ENCODE measurements at places on chromosomes 2 and 18.

- no peak for DNase-seq
Measured at GRCh38 chr2:127100251-127101047, 6.5 kb downstream of the BIN1 start.

DNA sequence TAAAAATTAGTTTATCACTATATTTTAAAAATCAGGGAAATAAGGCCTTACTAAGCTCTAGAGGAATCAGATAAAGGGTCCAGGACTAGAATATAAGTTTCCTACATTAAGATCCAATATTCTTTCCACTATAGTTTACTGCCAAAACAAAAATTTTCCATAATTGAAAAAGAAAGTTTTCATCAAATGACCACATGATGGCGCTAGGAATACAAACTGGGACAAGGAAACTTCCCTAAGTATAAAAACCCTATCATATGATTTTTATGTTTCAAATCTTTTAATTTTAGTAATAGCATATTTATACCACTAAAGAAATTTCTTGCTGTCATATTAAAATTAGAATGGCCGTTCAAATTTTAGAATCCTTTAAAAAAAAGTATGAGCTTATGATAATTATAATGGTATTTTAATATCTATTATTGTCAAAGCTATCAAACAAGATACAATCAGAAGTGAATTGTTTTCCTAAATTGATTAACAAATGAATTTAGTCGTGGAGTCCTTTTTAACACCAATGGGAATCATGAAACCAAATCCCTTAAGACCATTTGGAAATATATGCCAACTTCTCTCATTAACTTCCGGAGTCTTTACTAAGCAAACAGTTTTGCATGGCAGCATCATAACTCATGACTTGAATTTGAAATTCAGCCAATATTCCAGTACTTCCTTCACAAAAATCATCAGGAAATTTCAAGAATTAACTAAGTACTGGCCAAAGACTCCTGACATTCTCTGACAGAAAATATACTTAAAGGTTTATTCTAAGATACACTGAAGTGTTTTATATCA lies 70.3 kb downstream of the SCN1A start:
- DNase-seq: no peak

DNA sequence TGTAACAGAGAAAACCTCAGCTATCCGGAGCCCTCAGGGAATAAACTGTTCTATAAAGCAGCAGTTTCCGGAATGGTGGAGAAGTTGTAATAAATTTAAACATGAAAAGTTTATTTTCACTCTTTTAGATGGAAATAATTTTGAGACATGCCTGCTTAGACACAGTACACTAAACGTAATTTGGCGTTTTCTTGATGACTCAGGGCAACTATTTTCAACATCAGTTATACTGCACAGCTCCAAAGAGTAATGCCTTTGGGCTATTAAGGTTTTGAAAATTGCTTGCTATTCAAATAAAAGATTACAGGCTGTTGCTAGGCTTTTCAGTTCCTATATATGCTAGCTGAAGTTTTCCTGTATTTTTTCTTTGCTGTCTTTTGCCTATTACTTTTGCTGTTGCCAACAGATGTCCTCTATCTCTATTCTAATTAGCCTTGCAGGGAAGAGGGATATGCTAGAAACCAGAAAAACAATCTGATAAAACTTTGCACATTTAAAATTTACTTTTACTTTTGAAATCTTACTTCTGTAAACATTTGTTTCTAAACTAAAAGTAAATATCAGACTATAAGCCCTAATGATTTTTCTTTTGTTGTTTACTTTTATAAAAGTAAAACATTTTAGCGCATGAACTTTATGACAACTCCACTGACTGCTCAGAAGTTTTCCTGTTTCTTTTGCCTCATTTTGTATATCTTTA lies 113.4 kb upstream of the WDSUB1 start:
- no peak for DNase-seq

DNA sequence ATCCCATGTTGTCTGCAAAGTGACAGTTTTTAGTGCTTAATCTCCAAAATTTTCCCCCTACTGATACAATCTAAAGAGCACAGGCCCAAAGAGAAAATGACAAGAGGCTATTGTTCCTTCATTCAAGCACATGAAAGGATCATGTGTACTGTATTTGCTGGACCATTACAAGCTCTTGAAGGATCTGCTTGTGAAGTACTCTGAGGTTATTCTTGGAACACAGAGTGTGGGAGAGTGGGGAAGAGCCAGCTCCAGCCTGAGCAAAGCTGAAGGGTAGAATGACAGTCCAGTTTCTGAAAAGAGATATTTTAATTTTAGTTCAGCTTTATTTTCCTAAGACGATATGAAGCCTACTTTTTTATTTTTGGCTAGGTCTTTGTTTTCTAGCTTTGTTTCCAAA lies 112.2 kb downstream of the GALNT3 start:
- DNase-seq: no peak

GRCh38 chr2:26488463-26489212 lies 10.7 kb upstream of the OTOF start:
- DNase-seq: no peak

DNA sequence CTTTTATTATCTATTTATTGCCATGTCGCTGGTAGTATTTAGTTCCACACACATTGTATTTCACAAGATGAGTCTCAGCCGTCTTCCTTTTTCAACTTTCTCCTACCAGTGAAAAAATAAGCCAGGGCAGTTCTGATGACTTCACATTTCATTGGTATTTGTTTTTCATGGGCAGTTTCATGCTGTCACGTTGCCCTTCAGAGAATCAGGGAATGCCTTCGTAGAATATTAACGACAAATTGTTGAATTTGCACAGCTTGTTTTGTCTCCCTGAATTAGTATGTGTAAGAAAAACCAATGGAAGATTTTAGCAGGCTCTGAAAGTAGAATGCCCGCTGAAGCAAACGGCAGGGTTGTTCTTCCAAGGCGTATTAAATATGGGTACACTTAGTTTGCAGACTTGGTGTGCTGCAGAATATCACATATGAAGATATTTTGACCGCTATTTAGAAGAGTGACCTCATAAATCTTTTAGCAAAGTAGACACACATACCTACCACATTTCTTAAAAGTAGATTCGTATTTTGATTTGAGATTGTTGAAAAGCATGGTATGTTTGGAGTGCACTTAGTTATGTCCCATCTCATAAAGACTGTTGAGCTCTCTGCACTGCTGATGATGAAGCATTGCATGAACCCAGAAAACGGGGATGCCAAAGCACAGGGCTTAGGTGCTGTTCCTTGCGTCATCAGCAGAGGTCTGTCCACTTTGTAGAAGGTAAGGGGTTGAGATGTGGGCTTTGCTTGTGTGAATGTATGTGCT lies 2.9 kb downstream of the NEDD4L start:
- no peak for DNase-seq

GRCh38 chr2:177551989-177552421 lies 159.4 kb downstream of the AGPS start:
- DNase-seq: no peak

DNA sequence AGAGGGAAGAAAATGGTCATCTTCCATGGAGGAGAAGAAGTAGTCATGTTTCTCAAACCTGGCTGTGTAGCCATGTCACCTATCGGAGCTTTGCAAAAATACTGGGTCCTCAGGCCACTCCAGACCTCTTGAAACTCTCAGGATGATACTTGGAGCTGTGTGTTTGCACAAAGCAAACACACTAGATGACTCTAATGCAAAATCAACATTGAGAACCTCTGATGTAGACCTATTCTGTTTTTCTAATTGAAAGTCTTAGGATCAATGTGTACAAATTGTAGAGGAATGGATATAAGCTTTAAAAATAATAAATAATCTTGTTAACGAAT lies 444.3 kb downstream of the RND3 start:
- no peak for DNase-seq

DNA sequence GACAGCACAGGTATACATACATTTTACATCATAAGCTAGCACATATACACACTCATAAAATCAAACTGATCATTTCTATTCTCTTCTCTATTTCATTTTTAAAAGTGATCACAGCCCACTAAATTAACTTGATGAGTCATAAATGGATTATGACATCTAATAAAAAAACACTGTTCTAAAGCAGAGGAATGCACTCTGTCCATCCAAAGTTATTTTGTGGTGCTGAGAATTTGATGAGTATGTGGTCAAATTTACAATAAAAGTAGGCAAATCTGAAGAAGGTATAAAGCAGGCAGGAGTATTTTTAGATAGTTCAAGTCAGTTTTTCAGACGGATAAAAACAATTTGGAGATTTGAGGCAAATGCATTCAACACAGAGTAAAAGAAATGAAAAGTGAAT lies 104.4 kb downstream of the NOL4 start:
- DNase-seq: no peak

- no peak for DNase-seq
Measured at GRCh38 chr2:120348134-120348736, 2.3 kb downstream of the INHBB start.

DNA sequence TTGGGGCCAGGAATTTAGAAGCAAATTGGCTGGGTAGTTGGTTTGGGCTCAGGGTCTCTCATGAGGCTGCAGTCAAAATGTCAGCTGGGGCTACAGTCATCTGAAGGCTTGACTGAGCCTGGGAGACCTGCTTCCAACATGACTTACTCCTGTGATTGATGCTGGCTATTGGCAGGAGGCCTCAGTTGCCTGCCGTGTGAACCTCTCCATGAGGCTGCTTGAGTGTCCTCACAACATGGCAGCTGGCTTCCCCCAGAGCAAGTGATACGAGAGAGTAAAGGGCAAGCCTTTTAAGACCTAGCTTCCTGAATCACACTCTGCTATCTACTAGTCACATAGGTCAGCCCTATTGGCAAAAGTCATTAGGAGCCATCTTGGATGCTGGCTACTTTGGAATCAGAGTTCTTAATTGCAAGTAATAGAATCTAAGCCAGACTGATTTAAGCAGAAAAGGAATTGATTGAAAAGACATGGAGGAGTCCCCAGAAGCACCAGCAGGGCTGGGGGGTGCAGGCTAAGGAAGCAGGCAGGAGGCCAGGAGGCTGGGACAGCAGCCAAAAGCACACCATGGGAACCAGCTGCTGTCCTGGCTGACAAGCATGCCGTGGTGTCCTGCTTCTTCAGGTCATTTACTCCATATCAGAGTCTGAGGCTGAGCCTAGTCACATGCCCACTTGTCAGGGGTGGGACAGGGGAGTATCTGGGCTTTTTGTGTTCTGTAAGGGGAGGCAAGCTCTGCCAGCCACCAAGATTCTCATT lies 7.8 kb upstream of the GIGYF2 start:
- DNase-seq: no peak

DNA sequence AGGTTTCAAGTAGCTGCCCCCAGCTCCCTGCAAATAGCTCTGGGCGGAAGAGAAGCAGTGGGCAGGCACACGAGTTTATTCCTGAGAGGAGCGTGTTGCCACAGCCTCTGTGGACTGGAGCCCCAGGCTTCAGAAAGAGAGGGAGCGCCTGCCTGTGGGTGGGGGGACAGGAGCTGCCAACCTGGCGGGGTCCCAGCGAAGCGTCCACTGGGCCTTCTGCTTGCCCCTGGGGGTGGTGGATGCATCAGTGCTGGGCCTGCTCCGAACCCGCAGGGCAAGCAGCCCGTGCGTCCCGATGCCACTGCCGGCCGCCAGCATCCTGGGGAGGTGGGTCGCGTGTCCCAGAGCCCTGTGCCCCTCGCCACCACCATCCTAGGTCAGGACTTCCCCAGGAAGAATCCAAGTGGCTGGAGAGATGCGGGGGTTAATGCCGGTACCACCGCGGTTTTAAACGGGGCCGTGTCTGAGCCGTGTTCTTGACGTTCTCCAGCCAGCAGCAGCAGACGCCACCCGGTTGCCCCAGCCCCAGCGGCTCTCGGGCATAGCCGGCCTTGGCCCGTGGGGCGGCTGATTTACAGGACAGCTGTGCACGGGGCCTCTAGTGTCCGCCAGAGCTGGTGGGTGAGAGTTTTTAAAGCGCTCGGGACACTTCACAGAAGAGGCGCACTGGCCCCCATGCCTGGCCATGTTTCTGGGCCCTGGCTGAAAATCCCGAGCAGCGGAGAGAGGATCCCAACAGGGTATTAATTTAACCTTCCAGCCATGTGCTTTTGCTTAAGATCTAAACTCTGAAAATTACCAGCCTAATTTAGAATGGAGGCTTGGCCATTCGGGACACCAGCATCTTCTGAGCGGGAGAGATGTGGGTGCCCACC lies 84.7 kb downstream of the NFATC1 start:
- DNase-seq: no peak

DNA sequence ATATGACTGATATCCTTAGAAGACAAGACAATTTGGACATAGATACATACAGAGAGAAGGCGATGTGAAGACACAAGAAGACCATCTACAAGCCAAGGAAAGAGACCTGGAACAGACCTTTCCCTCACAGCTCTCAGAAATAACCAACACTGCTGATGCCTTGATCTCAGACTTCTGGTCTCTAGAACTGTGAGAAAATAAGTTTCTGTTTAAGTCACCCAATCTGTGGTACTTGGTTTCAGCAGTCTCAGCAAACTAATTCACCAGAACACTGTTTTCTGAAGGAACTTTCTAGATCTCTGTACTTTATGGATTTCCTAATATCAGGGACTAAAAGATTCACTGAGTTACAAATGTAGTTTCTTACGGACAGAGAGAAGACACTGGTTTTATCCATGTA lies 58.8 kb downstream of the NAB1 start:
- DNase-seq: no peak

GRCh38 chr18:44788334-44788733 lies 107.6 kb downstream of the SETBP1 start:
- no peak for DNase-seq

- DNase-seq: no peak
Measured at GRCh38 chr2:205932861-205933260, 153.1 kb downstream of the INO80D start.

GRCh38 chr2:160794926-160795325 lies 301.3 kb upstream of the RBMS1 start:
- no peak for DNase-seq

GRCh38 chr18:45441110-45441847 lies 174.0 kb upstream of the SLC14A2 start:
- no peak for DNase-seq

- DNase-seq: no peak
Measured at GRCh38 chr2:233354971-233355574, 779 bp downstream of the DGKD start.

DNA sequence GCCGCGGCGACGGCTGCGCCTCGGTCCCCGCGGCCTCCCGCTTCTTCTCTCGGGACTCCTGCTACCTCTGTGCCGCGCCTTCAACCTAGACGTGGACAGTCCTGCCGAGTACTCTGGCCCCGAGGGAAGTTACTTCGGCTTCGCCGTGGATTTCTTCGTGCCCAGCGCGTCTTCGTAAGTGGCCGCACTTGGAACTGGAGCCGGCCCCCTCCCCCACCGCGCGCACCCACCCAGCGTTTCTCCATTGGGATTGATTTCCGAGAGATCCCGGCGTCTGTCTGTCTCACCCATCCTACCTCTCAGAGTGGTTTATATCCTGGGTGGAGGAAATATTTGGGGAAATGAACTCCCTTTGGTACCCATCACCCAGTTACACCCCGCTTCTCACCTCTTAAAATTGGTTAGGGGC lies 498 bp downstream of the ITGAV start:
- no peak for DNase-seq

GRCh38 chr2:151953467-151953866 lies 125.2 kb upstream of the ARL5A start:
- no peak for DNase-seq

GRCh38 chr18:40529478-40529877 lies 1425.6 kb upstream of the PIK3C3 start:
- DNase-seq: no peak
